ENCODE measurements at places on chromosomes 2 and 18.

- no peak for DNase-seq
These were observed 53.5 kb upstream of the TGFA start for GRCh38 chr2:70607121-70607561.

- DNase-seq = no peak
These were observed 3.7 kb upstream of the MAL start for GRCh38 chr2:95021847-95022246.

DNA sequence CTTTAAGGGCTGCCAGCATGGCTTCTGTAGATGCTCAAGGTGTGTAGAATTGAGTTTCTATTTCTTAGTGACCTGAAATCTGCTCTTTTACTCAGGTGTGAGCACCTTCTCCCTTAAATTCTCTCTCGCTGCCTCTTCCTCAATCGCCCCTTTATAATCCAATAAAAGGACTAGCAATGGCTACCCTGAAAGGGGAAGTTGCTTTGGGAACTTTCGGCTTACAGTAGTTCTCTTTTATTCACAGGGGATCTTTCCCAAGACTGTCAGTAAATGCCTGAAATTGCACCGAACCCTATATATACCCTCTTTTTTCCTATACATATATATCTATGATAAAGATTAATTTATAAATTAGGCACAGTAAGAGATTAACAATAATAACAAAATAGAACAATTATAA lies 121.8 kb downstream of the ACTR3 start:
- no peak for DNase-seq

DNA sequence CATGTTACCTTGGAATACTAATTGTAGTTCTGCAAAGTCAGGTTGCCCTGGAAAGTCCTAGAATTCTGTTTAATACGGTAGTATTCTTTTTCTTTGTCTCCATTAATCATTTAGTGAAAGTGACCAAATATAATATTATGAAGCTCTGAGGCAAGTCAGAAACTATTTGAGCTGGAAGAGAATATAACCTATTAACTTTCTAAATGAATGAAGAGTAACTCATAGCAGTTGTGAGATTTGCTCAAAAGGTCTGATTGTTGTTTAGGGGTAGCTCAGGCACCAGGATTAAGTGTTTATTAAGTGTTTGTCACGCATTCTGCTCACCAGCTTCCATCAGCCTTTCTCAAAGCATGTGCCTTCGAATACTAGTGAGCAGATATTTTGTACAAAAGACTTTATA lies 46.7 kb upstream of the SERPINE2 start:
- DNase-seq = no peak

- no peak for DNase-seq
These were observed 466.9 kb upstream of the HNRNPA3 start for GRCh38 chr2:176745543-176746200.

GRCh38 chr2:203451011-203451410 lies 84.1 kb downstream of the RAPH1 start:
- no peak for DNase-seq

- DNase-seq = no peak
These were observed 59.5 kb downstream of the TNFRSF11A start for GRCh38 chr18:62384610-62385097.

DNA sequence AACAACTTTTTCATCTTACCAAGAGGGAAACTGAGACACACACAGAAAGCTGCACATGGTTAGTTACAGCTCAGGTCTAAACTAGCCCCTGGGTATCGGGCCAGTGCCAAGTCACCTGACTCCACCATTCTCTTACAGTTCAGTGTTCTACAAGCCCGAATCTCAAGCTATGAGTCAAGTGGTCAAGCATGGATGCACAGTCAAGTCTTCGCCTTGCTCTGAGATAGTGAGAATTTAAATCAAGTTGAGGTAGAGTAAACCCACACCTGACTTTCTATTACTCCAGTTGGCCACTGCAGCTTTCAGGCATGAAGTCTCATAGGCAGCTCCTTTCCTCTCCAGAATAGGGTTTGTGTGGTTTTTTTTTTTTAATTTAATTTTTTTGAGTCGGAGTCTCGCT lies 34.5 kb upstream of the ARL5A start:
- no peak for DNase-seq

Measured in stimulated activated naive CD4-positive, alpha-beta T cell (primary cell).